Activated CD8-positive, alpha-beta memory T cell treated with anti-CD3 and anti-CD28 coated beads, Interleukin-2, amount 10 ng/mL, durations not matched to agents 7 days and 5 days (primary cell): ENCODE measurements at places on chromosomes 1 and 21. TPM values are rescaled to one million over a fixed set of nuclear protein-coding genes. Genes with fewer than 3 reads are reported as not detected.
A peak's percentile ranks its signal among the peaks of the same experiment; 100 is the strongest.

DNA sequence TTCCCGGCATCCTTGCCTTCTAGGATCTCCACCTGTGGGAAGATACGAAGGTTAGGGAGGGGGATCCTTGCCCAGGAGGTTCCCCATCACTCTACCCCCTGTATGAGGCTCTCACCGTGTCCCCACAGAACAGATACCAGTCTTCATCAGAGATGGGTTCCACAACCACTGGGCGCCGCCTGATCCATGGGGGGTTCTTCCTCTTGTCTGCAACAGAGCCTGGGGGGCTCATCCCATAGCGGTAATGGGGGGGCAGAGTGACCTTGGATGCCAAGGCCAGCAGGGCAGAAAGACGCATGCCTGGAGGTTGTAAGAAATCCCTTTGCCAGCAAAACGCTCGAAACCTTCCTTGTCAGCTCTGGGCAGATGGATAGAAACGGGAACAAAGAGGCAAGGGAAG lies 2.5 kb downstream of the MRPL24 start:
- DNase-seq, result no peak

DNA sequence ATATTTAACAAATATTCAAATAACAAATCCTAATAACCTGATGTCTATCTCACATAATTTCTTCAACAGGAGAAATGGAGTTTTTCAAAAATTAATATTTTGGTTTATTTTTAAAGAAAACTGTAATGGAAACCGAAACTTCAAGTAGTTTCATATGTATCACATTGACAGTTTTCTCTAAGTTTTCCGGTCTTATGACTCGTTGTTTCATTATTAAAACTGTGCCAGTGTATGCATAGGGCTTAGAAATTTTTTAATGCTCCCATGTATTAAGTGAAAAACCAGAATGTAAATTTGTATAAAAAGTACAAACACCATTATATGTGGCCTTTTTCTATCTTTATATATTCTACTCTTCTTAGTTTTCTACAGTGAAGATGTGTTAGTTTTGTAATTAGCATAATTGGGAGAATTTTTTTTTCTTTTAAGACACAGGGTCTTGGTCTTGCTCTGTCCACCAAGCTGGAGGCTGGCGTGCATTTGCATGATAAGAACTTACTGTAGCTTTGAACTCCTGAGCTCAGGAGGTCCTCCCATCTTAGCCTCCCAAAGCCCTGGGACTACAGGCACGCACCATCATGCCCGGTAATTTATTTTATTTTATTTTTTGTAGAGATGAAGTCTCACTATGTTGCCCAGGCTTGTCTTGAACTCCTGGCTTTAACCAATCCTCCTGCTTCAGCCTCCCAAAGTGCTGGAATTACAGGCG lies 43.9 kb upstream of the SAMSN1 start:
- DNase-seq, result no peak

GRCh38 chr1:111654839-111655238 lies 35.2 kb downstream of the RAP1A start:
- DNase-seq, result peak; percentile 56

- no peak for DNase-seq
Observed at GRCh38 chr1:117113199-117113598, 8.3 kb downstream of the TRIM45 start.

- DNase-seq, result no peak
Observed at GRCh38 chr1:115624859-115625258, 16.9 kb upstream of the VANGL1 start.

Gene PTBP2
- 10.7 TPM for total RNA-seq
